ENCODE measurements at places on chromosomes 12 and 14.

DNA sequence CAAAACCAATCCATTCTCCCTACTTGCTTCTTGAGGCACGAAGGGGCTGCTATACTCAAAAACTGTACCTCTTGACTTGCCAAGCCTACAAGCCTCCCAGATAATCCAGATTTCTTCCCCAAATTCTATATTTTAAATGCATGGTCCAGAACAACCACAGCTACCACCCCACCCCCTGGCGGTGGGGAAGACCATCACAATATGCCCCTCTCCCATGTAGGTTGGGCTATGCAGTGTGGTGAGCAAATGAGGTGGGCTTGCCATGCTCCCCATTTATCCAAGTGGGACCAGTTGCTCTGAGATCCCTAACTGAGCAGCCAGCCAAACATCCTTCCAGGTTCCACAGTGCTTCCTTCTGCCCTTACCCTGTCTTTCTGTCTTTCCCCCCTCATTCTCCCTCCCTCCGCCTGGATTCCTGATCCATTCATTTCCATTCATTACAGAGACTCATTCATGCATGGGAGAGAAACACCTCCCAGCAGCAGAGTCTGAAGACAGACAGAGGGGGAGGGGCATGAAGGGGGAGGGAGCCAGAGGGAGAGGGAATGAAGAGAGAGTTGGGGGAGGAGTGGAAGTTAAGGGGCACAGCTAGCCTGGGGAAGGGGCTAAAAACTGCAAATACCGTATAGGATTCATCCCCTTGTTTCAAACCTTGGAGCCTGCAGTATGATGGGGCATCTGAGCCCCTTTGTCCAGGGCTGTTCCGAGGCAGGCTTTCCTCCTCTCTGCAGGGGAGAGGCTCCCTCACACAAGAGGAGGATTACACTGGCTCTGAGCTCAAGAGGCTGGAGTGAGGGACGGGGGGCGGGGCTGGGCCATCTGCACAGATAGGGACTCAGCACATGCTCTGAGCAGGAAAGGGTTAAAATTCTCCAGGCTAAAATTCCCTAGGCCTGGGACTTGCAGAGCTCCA is 4.4 kb downstream of the ZNF219 start:
- DNase-seq = no peak

- no peak for DNase-seq
Measured at GRCh38 chr14:23829736-23830471, 123.7 kb upstream of the DHRS4 start.

GRCh38 chr12:74538491-74539258 is 1.0 kb downstream of the ATXN7L3B start:
- peak; percentile 20 for DNase-seq

DNA sequence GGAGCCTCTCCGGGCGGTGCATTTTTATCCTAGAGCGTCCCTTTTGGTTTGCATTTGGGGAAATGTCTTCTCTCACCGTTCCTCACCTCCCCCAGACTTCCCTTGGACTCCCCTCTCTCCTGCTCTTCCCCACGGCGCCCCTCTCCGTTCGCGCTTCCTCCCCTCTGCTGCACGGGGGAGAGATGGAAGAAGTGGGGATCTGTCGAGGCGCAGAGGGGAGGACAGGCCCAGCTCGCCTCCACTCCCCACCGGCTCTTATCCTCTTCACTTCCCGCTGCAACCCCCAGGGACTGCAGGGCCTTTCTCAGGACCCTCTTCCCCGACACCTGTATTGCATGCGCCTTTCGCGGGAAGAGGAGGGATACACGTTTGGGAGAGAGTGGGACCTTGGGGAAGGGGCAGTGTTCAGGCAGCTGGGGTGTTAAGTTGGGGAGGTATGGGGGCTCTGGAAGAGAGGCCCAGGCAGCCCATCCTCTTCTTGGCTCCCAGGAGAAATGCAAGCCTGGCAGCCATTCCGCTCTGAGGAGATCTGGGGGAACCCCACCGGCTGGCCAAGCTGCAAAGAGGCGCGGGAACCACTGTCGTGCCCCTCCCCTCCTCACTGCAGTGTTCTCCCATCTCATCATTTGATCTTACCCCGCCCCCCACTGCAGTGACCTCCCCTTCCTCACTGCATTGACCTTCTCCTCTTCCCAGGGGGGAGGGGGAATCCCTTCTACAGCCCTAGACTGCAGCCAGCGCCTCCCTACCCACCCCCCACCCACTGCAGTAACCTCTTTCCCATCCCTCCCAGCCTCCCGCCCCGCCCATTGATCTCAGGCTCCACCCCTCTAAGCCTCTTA is 788 bp downstream of the ENO2 start:
- no peak for DNase-seq

DNA sequence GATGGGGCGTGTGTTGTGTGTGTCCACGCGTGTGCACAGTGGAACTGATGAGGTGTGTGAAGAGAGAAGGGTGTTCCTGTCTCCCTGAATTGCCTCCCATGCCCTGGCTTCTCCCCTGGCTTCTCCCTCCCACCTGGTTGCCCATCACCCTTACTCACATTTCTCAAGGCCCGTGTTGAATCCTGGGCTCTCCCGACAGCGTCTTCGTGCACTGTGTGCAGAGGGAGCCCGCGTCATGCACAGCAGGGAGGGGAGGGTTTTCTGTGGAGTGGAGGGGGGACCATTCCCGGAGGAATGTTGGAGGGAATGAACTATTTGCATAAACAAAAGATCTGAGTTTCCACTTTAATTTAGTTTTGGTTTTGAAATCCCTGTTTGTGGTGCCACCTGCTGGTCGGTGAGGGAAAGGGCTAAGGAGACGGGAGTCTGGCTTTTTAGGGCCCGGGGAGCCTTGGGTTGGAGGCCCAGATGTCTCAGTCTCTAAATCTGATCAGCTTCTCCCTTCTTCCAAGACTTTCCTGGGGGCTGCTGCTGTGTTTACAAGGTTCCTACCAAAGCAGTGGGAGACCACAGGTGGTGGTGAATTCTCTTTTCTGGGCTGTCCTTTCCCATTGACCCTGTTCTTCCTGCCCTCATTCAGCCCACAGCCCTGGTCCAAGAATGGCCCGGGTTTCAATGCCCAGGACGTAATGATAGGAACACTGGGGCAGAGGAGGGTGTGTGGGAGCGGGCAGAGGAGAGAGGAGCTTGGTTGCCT is at the start of gene C1R:
Gene C1R (minus strand): TSS at position 217 of the 757 bp plus-strand sequence. CDS start 57 bp downstream, at position 160.
- peak; percentile 82 for DNase-seq

- DNase-seq = no peak
Measured at GRCh38 chr12:43289426-43289801, 262.6 kb downstream of the ADAMTS20 start.

GRCh38 chr12:111276146-111276545 is 92.7 kb downstream of the PHETA1 start:
- DNase-seq = no peak

- no peak for DNase-seq
Measured at GRCh38 chr12:65894624-65895390, 70.5 kb downstream of the HMGA2 start.

- DNase-seq = peak; percentile 61
Measured at GRCh38 chr12:122646517-122647217, 56.5 kb downstream of the HCAR2 start.

- no peak for DNase-seq
Measured at GRCh38 chr12:132582058-132582420, 28.3 kb downstream of the LRCOL1 start.

- DNase-seq = no peak
Measured at GRCh38 chr12:130592641-130593040, 123.5 kb downstream of the RIMBP2 start.

DNA sequence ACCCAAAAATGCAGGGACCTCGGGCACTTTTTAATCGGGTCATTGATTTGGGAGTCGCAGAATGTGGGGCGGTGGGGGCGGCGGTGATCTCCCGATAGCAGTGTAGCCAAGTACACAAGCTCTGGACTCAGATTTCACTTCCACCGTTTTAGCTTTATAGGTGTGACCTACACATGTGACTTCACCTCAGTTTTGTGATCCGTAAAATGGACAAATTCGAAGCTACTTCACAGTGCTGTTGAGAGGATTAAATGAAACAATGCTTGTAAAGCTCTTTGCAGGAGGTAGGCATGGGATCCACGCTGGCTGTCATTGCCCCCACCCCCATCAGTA is 478 bp downstream of the RITA1 start:
- no peak for DNase-seq

GRCh38 chr12:25725931-25726330 is 172.8 kb upstream of the LMNTD1 start:
- DNase-seq = no peak

DNA sequence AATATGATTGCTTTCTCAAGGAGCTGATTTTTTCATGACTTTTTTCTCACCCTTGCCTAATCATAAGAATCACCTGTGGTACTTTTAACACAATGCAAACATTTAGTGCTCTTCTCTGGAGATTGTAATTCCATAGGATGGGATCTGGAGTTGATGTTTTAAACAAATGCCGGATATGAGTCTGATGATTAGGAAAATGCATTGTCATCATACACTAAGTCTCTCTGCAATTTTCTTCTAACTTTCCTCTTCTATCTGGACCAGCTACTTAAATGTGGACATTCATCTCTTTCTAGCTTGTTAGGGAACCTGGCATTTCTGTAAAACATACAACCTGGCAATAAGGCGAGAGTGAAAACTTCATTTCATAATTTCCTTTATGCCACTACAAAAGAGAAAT is 23.5 kb downstream of the PMCH start:
- no peak for DNase-seq

DNA sequence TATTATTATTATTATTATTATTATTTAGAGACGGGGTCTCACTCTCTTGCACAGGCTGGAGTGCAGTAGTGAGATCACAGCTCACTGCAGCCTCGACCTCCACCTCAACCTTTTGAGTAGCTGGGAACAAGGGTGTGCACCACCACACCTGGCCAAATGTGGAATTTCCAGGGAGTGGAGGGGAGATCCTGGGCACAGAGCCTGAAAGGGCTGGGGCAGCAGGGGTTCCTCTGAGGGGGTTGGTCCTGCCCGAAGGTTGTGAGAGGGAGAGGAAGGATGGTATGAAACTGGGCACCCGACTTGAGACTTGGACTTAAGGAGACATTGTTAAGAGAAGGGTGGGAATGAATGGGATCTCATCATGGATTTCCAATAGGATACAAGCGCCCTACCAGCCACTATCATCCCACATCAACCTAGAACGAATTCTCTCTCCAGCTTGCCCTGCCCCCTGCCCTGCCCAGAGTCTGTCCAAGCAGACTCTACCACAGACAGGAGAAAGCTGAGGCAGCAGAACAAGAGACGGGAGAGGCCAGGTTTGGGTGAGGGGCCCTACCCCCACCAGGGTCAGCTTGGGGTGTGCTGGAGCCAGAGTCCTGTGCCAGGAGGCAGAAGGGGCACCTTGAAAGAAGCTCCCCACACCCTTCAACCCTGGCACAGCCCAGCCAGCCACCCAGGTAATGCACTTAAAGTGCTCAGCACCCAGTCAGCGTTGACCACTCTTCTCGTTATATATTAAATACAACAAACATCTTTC is 2.4 kb upstream of the DYNC1H1 start:
- no peak for DNase-seq

DNA sequence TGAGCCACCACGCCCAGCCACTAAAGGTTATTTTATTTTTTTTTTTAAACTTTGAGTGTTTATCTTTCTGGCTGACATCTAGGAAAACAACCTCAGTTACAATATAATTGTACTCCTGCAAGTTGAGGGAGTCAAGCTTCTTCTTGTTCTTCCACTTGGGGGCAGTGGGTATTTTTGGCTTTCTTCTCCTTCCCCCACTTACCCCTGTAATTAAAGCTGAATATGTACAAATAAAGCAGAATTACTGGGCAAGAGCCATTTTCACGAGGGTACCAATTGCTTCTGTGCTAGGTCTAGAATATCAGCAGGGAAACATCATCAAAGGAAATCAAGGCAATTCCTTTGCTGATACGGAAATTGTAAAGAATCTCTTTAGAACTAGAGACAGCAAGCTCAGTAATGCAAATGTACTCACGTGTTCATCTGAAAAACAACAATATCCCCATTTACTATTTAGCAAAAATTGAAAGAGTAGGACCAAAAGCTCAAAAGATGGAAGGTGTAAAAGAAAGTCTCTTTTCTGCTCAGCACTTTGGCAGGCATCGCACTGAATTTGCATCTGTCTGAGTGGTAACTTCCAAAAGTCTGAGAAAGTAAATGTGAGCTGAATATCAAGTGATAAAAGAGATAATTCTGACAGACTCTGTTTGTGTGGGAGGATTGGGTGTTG is 72.8 kb downstream of the TAOK3 start:
- no peak for DNase-seq

- peak; percentile 93 for DNase-seq
Measured at GRCh38 chr14:104708606-104709268, 15.3 kb upstream of the ADSS1 start.

DNA sequence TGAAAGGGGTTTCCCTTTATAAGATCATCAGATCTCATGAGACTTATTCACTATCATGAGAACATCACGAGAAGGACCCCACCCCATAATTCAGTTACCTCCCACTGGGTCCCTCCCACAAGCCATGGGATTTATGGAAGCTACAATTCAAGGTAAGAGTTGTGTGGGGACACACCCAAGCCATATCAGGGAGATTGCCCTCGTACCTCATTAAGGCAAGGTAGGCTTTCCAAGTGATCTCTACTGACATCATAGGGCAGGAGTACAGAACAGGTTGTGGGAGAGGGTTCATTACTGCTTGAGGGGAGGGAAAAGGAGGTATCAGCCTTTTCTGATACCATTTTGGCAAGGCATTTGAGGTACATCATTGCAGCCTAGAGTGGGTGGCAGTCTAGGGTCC is 524.6 kb downstream of the PRKD1 start:
- no peak for DNase-seq

Data from GM10248 (cell line).